Diencephalon (tissue), 1 donor: ENCODE measurements at places on chromosomes 1 and 21. TPM values are rescaled to one million over a fixed set of nuclear protein-coding genes. Genes with fewer than 3 reads are reported as not detected.

Gene LIN28A
- not detected for total RNA-seq

Gene TAS1R3
- 0.23 TPM for total RNA-seq

Gene AMY1B
- total RNA-seq, result not detected

Gene CORT
- total RNA-seq, result 6.7 TPM

Gene UQCRHL
- total RNA-seq, result 2.8 TPM

Gene TFF2
- total RNA-seq, result not detected

Gene FAM151A
- not detected for total RNA-seq

Gene SYT2
- total RNA-seq, result 4.6 TPM

Gene LYSMD1
- total RNA-seq, result 18.5 TPM

Gene ELOA
- total RNA-seq, result 24.2 TPM

Gene FNDC5
- 30.2 TPM for total RNA-seq

Gene RGS8
- total RNA-seq, result 135 TPM

Gene RGS18
- 1.8 TPM for total RNA-seq

Gene CFHR2
- not detected for total RNA-seq

Gene CLDN17
- total RNA-seq, result not detected

Gene PLK3
- 11.5 TPM for total RNA-seq

Gene PTGFRN
- 72.0 TPM for total RNA-seq

Gene S100A7
- total RNA-seq, result not detected

Gene NHLH1
- 0.23 TPM for total RNA-seq

Gene ST6GALNAC3
- 16.4 TPM for total RNA-seq

Gene PDXK
- 51.9 TPM for total RNA-seq

Gene FMO2
- total RNA-seq, result 1.2 TPM

Gene IFNGR2
- total RNA-seq, result 56.3 TPM

Gene RFX5
- 32.8 TPM for total RNA-seq

Gene TRIM45
- 4.8 TPM for total RNA-seq

Gene CCDC17
- total RNA-seq, result 0.46 TPM

Gene SEMA6C
- total RNA-seq, result 18.9 TPM
